SK-N-MC (cell line): ENCODE measurements at places on chromosomes 12 and 14.

DNA sequence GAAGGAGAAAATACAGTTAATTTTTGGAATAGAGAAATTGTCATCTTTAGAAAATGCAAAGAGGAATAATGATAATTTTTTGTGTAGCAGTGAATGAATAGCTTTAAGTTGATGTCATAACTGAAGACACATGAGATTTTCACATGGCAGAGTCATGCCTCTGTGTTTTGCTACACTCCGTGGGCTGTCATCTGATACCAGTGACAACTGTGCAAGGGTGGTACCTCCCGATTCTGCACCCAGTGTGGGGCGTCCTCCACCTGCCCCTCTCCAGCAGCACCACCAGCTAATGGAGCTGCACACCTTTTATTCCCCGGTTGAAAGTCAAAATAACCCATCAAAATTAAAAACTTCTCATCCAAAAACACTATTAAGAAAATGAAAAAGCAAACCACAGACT lies 47.2 kb downstream of the ANKRD9 start:
- no peak for DNase-seq

- no peak for DNase-seq
Measured at GRCh38 chr12:104165801-104166200, 27.8 kb upstream of the NFYB start.

DNA sequence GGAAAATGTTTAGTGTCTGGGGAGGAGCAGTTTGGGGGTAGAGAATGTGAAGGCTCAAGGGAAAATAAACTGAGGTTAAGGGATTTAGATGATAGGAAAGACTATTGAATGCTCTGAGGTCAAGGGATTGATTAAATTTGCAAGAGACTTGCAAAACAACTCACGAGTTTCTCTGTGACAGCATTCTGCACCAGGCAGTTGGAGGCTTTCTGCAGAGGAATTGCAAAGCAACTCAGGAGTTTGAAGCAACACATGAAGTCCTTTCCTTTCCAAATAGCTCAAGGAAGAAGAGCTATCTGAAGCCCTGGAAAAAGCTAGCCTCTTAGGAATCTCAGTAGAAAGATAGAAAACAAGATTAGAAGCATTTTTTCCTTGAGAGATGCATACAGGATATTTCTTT lies 23.9 kb downstream of the SLC7A8 start:
- no peak for DNase-seq

DNA sequence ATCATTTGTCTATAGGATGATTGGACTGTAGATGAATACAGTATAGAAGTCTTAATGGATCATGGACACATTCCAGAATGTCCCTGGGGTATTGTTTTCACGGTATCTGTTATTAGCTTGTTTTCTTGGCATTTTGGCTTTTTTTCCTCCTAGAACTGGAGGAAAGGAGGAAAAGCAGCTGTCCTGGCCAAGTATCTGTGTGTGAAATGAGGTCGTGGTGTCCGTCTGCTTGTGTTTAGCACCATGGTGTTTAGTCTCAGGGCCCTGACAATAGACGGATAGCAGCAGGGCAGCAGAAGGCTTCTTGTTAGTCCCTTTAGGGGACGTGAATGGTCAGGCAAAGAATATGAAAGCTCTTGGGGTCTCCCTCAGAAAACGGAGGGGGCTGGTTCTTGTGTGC lies 21.2 kb downstream of the FGF6 start:
- no peak for DNase-seq

- DNase-seq = no peak
Measured at GRCh38 chr12:48145981-48146380, 11.3 kb downstream of the ASB8 start.

DNA sequence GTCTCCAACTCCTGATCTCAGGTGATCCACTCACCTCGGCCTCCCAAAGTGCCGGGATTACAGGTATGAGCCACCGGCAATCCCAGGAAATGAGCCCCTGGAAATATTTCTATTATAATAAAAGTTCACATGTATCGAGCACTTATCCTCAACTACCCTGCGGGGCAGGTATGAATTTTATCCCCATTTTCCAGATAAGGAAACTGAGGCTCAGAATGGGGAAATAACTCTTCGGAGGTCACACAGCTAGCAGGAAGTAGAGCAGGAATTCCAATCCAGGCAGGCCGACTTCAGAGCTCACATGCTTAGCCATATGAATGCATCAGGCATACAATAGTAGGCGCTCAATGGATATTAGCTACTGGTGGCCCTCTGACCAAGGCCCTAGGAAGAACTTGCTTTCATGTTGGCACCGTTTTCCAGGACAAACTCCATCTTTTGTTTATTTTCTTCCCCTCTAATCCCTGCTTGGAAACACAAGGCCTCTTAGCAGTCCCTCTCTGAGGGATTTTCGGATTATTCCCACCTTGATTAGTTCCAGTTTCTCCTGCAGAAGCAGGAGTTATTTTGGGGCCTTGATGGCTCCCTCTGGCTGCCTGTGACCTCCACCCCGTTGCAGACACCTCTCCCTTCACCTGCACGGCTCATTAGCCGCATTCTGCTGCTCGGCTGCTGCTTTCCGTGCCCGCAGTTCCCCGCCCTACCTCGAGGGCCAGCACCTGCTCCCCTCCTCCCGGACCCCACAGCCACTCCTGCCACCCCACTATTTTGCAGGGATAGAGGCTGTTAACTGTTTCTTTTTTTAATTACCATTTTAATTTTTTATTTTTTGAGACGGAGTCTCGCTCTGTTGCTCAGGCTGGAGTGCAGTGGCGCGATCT lies 18.7 kb upstream of the POP5 start:
- DNase-seq = no peak

- peak; percentile 75 for DNase-seq
Measured at GRCh38 chr12:25692115-25693035, 139.3 kb upstream of the LMNTD1 start.

DNA sequence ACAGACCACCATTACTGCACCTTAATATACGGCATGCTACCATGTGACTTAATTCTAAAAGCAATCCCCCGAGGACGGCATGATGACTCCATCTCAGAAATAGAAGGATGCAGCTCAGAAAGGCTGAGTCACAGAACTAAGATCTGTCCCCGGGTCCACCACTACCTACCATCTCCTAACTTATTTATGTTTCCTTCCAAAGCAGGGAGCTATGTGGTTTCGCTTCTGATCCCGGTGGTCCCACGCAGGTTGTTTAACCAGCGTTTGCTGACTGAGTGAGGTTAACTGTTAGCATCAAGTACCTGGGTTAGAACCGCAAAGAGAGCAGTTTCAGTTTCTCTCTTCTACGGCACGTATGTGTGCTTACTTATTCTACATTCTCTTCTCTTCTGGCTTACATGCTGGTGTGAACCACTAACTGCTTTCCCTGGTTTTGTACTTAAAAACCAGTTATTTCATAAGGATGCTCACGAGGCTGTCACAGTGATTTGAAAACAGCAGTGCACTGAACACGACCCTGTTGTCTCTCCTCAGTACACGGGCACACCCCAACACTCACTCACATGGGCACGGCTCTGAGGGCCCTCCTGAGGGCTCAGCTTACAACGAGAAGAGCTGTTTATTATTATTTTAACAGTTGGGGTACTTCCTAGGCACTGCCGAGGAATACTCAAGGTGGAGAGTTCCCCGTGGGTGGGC lies 66.7 kb downstream of the CCDC88C start:
- no peak for DNase-seq

- no peak for DNase-seq
Measured at GRCh38 chr14:79643132-79643531, 568.2 kb downstream of the DIO2 start.

DNA sequence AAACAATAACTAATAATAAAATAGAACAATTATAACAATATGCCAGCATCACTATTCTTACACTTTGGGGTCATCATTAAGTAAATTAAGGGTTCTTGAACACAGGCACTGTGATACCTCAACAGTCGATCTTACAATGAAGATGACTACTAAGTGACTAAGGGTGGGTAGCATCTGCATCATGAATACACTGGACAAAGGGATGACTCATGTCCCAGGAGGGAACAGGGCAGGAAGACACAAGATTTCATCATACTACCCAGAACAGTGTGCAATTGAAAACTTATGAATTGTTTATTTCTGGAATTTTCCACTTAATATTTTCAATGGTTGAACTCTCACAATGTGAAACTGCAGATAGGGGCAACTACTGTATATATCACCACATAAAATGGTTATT lies 19.7 kb downstream of the TSPAN19 start:
- DNase-seq = no peak

- DNase-seq = no peak
Measured at GRCh38 chr14:24269368-24269767, 2.0 kb downstream of the RABGGTA start.

DNA sequence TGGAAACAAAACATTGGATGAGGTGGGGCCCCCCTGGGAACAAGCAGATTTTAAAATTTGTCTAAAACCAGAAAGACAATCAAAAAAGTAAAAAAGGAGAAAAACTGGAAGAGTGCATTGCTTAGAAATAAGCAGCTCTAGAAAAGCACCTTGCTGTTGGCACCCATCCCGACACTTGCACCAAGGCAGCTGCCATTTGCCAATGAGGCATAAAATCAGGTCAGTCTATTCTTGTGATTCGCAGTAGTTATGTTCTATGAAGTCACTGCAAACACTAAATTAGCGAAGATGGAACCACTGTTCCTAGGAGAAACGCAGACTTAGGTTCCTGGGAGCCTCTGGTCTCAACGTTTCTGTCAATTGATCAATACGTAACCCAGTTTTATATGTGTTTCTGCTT lies 16.2 kb downstream of the VPS33A start:
- DNase-seq = no peak

DNA sequence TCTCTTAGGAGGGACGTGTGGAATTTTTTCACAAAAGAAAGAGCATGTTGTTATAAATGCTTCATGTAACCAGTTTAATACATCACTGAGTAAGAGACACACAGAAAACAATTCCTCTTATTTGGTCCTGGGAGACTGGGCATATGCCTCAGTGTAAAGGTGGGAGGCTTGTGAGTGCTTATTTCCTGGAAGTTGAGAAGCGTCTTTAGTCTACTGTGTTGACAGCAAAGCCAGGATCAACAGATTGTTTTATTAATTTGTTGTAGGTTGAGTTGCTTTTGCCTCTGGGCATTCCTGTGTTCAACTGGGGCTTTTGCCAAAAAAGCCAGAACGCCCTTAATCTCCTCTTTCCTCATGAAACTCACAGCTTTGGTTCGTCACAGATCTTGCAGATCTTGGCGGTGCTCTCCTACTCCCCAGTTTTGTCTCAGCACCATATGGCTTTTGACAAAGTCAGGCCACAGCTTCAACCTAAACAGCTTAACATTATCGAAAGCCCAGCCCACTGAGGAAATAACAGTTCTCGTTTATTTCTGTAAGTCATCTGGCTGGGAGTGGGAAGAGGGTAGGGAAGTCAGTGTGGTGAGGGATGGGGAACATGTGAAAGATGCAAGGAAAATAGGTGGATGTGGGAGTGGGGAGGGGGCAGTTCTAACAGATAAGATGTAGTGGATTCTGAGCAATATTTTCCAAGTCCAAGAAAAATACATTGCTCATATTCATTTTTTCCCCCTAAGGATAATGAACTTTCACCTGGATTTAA lies 227.2 kb downstream of the DACT1 start:
- DNase-seq = no peak

GRCh38 chr12:42757624-42758119 lies 168.1 kb upstream of the PRICKLE1 start:
- no peak for DNase-seq

DNA sequence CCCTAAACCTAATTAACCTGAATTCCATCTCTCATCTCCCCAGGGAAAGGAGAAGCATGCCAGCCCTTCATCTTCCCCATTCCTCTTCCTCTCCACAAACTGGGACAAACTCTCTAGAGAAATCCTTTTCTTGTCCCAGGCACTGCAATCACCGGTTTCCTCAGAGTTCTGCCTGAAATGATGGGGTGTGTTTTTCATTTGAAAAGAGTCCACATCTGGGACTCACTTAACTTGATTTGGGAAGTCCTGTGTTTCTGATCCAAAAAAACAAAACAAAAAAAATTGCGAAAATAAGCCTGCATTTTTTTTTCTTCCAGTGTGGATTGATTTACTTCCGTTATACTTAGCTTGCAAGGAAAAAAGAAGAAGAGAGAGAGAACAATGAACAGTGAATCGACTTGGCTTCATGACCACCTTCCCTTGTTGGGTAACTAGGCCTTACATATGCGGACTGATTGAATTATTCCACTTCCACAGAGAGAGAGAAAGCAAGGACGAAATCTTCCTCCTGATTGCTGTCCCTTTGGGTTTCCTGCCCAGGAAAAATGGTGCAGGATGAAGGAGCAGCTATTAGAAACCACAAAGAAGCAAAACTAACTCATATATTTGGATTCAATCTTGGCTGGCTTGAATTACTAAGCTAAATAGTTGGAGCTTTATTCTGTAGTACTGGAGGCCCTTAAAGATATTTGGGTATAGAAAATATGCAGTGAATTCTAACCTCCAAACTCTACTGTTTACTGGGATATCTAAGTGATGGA lies 506.2 kb upstream of the TBX3 start:
- DNase-seq = no peak

GRCh38 chr14:99682809-99683618 lies 1.1 kb upstream of the CYP46A1 start:
- no peak for DNase-seq

GRCh38 chr12:11656550-11656949 lies 7.1 kb downstream of the ETV6 start:
- no peak for DNase-seq

GRCh38 chr12:93413064-93413463 lies 28.7 kb downstream of the UBE2N start:
- DNase-seq = no peak

- DNase-seq = no peak
Measured at GRCh38 chr12:130136509-130137039, 25.7 kb upstream of the FZD10 start.

DNA sequence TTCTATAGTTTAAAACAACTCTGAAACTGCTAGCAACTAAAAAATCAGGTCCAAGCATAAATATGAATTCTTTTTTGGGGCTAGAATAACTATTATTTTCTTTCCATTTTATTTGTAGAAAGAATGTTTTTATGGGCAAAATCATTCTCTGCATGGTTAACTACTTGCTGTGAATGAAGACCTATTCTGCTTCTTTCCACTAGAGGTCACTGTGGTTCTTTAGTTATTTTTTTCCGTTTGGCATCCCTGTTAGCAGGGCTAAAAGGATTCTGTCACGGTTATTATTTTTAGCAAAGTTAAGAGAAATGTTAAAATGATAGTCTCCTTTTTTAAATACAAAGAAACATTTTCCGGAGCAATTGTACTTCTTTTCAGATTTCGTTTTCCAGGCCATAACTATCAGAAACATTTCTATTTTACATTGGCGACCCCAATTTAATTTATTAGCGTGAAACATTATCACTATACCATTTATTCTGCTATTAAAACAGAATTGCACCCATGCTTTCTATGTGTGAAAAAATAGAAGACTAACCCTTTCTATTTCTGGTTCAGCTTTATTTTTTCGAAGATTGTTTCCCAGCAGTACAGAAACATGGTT lies 404.8 kb downstream of the ATP23 start:
- no peak for DNase-seq

DNA sequence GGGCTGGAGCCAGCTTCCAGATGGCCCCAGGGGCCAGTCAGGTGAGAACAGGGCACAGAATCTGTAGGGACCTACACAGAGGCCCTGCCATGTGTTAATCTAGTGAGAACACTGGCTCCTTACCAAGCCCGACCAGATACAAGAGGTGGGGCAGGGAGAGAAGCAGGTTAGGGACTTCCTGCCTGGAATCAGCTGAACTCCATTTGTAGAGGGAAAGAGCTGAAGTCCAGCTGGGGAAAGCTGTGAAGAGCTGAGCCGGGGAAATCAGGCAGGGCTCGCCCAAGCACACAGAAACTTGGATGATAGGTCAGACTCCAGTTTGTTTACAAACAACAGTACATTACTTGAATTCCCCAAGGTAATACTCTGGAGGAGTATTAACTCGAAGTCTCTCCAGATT lies 46.7 kb downstream of the PTGER2 start:
- DNase-seq = no peak
